ENCODE measurements at places on chromosomes 1 and 21.

DNA sequence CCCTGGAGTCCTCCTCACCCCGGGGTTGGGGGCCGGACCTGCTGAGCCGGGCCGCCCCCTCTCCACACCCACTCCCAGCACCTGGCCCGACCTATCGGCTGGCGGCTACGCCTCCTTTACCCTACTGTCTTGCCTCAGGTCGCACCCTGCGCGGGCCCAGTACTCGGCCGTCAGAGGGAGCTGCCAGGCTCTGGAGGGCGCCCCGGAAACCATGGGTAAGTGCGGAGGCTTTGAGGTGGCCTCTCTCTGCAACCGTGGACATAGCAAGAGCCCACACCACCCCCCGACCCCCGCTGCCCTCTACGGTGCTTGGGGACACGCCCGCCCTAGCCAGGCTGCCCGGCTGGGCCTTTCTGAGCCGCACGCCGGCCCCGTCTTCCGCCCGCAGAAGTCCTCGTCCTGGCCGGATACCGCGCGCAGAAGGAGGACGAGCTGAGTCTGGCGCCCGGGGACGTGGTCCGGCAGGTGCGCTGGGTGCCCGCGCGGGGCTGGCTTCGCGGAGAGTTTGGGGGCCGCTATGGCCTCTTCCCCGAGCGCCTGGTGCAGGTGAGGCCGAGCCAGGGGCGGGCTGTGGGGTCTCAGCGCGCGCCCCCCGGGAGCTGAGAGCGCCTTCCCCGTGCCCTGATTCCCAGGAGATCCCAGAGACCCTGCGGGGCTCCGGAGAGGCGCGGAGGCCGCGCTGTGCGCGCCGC is at the start of gene SH3D21:
Gene SH3D21, plus strand, starts transcription at position 159 of the 692 bp plus-strand sequence. Its CDS starts 53 bp downstream, at position 212.
- DNase-seq: peak; percentile 87

- DNase-seq: peak; percentile 74
Observed at GRCh38 chr1:86504895-86505563, 36.3 kb downstream of the CLCA1 start.

- peak; percentile 63 for DNase-seq
Observed at GRCh38 chr1:209655411-209656231, 3.4 kb upstream of the LAMB3 start.

DNA sequence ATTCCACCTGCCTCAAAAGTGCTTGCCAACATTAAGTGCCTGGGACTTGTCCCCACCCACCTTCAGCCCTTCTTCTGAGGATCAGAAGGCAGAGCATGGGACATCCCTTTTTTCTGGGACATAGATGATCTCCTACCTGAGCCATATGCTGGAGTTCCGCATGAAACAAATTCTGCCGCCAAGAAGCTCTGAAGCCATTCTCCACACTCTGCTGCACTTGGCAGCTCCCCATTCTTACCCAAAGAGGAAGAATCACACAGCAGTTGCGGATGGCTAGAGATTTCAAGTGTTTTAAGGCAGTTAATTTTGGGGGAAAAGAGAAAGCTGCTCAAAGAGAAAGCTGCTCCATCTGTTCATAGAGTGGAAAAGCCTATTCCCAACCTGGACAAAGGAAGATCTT is 197.3 kb upstream of the COA6 start:
- no peak for DNase-seq

DNA sequence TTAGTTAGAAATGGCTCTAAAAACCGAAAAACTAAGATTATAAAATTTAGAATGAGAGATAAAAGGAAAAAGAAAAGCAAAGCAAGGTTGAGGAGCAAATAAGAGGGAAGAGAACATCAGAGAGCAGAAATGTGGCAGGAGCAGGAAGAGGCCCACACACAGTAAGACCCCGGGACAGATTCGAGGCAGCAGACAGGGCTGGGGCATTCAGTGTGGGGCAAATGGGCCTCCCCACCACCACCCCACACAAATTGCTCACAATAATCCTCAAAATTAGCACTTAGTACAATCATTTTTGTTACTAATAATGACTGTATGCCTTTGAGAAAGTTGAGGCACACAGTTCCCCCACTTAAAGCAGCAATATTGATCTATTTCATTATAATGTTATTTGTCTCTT is 17.1 kb upstream of the SLC44A3 start:
- DNase-seq: no peak

DNA sequence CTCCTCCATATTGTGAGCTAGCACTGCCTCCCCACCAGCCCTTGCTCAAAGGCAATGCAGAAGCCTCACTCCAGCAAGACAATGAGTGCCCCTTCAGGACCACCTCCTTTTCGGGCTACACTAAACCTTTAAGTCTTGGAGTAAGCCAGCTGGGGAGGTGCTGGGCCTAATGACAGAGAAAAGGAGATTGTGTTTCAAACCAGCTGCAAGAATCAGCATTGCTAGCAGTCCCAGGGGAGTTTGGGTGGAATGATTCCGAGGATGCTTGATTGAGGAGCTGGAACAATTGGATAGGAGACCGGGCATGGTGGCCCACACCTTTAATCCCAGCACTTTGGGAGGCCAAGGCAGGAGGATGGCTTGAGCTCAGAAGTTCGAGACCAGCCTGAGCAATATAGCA is 54.1 kb upstream of the GPR37L1 start:
- no peak for DNase-seq

GRCh38 chr1:58994664-58995063 is 210.8 kb upstream of the JUN start:
- no peak for DNase-seq

- DNase-seq: no peak
Observed at GRCh38 chr1:72827278-72827677, 544.9 kb upstream of the NEGR1 start.

DNA sequence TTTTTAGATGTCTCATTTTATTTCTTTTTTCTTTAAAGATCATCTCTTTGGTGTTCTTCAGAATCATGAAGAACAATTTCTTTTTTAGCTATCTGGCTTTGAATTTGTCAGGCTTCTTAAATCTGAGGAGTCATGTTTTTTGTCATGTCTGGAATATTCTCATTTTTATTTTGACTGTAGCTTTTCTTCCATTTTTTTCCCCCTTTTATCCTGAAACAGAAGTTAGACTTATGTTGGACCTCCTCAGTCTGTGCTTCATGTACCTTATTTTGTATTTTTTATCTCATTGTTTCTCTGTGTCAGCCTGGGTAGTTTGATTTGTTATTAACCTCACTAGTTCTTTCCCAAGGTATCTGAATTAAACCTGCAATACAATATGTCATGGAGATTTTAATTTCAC is 319.2 kb upstream of the ADGRL4 start:
- no peak for DNase-seq

DNA sequence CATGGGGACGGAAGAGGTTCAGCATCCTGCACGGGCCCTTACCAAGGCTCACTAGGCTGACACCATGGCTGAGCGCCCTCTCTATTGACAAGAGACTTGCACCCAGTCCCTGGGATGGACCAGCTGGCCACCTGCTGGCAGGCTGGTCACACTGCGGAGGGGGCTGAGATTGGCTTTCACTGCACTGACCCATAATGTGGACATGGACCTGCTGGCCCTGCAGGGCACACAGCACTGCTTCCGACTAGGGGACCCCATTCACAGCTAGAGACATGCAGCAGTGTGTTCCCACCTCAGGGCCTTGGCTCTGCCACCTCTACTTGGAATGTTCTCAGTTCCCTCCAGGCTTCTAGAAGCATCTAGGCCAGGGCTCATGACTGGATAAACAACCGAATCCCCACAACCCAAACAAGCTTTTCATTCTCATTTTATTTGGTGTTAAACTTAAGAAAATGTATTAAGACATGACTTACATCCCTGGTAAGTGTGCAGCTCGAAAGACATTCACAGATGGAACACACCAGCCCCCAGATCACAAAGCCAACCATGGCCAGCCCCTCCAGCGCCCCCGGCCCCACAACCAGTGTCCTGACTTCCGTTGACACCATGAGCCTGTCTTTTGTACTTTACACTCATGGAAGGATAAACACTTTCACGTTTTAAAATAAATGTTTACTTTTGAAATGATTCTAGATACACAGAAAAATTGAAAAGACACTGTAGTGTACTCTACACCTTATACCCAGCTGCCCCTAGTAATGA is 9.3 kb upstream of the SRARP start:
- DNase-seq: peak; percentile 87

GRCh38 chr1:10398278-10398733 is 558 bp upstream of the PGD start:
- no peak for DNase-seq

DNA sequence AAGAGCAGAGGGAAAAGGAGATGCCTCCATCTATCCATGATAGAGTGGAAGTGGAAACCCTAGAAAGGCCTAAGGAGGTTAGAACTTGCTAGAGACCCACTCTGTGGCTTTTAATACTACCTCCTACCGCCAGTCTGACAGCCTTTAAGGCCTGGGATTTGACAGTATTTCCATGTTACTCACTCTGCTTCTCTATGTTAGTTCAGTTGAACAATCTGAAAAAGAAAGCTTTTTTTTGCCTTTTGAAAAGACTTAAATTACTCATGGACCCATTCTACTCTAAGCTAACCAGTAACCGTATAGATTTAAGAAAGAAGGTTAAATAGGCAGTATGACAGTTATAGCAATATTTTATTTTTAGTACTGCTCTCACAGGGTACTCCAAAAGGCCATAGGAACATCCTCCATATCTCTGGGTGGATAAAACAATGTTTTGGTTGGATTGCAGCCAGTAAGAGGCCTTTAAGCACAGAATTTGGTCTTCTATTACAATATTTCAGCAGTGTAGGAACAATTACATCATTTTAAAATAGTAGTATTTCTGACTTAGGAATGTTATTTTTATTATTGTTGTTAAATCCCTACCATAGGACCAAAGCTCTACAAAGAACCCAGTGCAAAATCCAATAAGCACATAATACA is 15.9 kb upstream of the GPR25 start:
- no peak for DNase-seq

DNA sequence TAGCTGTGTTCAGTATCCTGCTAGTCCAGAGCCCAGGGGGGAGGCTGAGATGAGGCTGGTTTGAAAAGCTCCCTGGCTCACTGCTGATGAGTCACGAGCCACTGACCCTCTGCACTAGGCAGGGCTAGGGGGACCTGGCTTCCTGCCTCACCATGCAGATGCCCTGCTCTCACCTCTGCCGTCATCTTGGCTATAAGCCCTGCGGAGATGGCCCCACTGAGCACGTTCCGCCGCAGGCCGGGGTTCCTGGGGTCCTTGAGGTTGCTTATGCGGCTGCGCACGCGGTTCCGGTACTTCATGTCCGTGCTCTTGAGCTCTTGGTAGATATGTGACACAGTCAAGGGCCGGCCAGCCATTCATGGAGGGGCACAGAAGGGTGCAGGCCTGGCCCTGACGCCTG is 24.1 kb upstream of the ZNF436 start:
- DNase-seq: peak; percentile 70

GRCh38 chr1:182588500-182589396 is at the start of gene RNASEL:
RNASEL (minus strand) TSS chr1:182589256; CDS start chr1:182586806, 2,450 bp downstream.
- DNase-seq: peak; percentile 90

- peak; percentile 43 for DNase-seq
Observed at GRCh38 chr21:45866551-45866950, 115.0 kb upstream of the COL6A1 start.

DNA sequence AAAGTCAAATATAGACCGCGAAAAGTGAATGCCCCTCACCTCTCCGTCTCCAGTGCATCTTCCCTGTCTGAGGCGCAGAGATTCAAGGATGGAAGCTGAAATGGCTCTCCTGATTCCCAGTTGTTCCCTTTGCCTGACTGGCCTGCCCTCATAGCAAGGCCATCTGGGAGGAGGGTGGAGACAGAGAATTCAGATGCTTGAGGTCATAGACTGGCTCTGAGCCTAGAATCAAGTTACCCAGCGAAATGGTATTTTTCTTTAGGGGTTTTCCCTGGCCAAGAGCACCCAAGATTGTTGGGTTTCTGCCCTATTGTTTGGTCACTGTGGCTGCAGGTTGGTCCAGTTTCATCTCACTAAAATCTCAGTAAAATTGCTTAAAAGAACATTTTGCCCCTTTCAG is 7.2 kb downstream of the METTL13 start:
- DNase-seq: no peak

GRCh38 chr1:206911064-206911663 is 10.6 kb downstream of the FCMR start:
- DNase-seq: no peak

DNA sequence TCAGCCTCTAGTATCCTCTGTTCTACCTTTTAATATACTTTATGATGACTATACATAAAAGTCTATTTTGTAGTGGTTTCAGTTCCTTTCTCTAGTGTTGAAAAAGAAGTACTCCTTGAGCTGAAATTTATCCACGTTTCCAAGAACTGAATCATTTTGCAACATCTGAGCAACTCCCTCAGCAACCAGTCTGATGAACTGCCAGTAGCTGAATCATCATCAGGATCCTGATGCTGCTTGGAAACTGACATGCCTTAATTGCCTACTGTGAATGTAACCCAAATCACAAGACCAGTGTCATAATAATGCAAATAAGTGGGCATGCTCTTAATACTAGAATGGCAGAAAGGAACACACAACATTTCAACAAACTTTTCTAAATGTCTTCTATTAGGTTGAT is 103.3 kb downstream of the CYYR1 start:
- no peak for DNase-seq

DNA sequence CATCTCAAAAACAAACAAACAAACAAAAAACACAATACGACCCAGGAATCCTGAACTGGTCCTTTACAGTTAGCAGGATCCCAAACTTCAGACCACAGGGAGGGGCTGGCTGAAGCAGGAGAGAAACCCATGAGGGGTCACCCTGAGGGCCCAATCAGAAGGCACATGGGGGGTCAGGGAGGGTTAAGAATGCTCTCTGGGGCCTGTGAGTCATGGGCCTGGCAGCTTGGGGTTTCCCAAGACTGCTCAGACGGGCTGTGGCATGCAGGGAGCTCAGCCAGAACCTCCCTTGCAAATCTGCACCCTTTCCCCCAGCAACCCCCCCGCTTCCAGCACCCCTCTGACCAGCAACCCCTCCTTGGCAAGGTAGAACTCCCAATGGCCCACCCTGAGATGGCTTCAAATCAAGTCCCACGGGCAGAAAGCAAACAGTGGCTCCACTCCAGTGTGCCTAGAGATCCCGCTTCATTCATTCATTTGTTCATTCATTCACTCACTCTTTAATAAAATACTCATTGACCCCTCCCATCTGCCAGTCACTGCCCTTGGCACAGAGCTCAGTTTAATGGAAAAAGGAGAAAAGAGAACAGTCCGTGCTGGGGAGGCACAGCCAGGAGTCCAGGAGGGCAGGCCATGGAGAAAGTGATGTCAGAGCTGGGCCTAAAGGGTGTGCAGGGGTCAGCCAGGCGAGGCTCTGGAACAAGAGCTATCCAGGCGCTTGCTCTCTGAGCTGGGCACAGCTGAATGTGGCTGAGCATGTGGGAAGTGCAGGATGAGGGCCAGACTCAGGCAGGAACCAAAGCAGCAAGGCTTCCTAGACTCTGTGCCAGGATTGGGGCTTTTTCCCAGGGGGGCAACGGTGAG is 8.2 kb downstream of the UQCRHL start:
- peak; percentile 98 for DNase-seq

- no peak for DNase-seq
Observed at GRCh38 chr1:208446271-208446691, 202.1 kb upstream of the PLXNA2 start.

DNA sequence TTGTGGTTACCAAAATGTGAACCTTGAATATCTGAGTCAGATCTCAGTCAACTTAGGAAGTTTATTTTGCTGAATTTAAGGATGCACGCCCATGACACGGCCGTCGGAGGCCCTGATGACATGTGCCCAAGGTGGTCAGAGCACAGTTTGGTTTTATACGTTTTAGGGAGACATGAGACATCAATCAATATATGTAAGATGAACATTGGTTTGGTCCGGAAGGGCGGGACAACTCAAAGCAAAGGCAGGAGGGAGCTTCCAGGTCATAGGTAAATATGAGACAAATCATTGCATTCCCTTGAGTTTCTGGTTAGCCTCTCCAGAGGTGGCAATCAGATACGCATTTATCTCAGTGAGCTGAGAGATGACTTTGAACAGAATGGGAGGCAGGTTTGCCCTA is 1.0 kb upstream of the PRMT2 start:
- no peak for DNase-seq
